Activated CD4-positive, alpha-beta T cell treated with anti-CD3 and anti-CD28 coated beads, Interleukin-2, amount 10 ng/mL, durations not matched to agents 24 days and 14 days (primary cell): ENCODE measurements at places on chromosomes 1 and 21.

- no peak for DNase-seq
Observed at GRCh38 chr1:245598524-245599305, 443.9 kb downstream of the KIF26B start.

GRCh38 chr1:85137660-85138059 is 63.2 kb downstream of the SYDE2 start:
- DNase-seq = no peak

GRCh38 chr1:39632682-39633417 is 6.6 kb downstream of the HEYL start:
- DNase-seq = no peak

DNA sequence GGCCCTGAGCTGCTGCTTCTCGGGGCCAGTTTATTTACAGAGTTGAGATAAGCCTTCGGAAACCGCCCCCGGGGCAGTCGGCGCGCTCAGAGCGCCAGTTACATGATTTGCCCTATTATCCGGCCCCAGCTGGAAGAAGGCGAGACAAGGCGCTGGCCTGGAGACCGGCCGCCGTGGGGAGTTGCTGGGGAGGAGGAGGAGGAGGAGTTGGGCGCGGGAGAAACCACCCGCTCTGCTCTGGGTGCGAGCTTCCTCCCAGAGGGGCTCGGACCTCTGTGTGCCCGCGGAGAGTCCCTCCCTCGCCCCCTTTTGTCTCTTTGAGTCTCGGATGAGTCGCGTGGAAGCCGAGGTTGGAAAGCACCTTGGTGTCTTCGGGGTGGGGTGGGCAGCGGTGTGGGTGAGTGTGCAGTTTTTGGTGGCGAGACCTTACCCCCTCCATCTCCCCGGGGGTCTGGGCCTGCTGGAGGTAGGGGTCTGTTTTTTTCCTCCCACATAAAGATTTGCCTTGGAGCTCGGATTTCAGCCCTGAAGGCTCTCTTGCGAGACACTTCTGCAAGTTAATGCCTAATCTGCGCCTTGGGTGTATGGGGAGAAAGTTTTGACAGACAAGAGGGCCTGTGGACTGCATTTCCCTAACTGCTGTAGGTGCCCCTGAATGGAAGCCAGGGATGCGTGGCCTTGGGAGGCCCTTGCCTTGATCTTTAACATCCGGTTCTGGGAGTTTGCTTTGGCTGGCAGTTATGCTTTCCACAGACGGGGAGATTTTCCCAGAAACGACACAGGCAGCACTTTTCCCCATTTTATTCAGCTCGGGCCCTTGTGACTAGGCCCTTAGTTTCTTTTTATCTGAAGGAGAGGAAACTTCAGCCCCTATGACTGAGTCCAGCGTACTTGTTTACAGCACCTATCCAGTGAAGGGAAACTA is 80.0 kb downstream of the NDUFS5 start:
- DNase-seq = peak; percentile 75

DNA sequence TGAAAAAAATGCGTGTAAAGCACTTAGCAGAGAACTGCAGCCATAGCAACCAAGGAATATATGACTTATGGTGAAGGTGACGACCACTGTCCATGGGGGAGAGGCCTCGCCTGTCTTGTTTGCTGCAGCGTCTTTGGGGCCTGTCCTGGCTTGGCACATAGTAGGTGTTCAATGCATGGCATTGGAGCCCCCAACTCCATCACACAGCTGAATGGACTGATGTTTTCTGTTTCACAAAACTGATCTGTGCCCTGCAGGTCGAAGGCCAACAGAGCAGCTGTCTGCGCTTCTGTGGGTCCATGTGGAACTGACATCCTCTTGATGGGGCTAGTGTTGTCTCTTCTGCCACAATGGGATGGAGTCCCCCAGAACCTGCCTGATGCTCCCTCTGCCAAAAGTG is 296.0 kb downstream of the PTPRU start:
- no peak for DNase-seq

- DNase-seq = peak; percentile 91
Observed at GRCh38 chr1:145977486-145978470, 13.3 kb downstream of the POLR3GL start.

- no peak for DNase-seq
Observed at GRCh38 chr1:30036229-30036547, 687.2 kb downstream of the MATN1 start.

DNA sequence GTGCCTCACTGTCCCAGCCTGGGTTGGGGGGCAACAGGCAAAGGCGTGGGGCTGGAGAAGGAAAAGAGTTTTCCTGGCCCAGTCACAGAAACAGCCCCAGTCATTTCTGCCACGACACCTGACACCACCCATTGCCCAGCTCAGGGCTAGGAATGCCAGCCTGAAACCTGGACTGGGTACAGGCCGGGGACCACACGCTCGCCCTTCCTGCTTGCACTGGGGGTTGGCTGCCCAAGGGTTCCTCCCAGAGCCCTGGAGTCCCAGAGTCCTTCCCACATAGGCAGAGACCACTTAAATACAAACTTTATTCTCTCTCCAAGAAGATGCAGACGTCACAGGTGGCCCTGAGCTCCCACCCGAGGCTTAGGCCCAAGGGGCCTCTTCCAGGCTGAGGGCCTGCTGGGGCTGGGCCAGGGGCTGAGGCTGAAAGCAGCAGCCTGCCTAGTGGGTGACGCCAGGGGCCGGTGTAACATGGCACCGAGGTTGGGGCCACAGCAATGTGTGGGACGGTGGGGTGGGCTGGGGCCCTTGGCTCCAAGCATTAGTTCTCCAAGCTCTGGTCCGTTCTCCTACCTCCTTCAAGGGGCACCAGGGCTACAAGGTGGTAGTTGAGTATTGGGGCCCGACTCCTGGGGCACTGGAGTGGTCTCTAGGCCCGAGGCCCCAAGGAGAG is 1.6 kb downstream of the TMEM52 start:
- DNase-seq = no peak
